ENCODE measurements at places on chromosomes 4 and X.

- peak; percentile 20 for DNase-seq
Observed at GRCh38 chr4:16513876-16514275, 287.6 kb upstream of the TAPT1 start.

GRCh38 chr4:107743532-107743931 lies 23.5 kb upstream of the PAPSS1 start:
- DNase-seq = no peak

DNA sequence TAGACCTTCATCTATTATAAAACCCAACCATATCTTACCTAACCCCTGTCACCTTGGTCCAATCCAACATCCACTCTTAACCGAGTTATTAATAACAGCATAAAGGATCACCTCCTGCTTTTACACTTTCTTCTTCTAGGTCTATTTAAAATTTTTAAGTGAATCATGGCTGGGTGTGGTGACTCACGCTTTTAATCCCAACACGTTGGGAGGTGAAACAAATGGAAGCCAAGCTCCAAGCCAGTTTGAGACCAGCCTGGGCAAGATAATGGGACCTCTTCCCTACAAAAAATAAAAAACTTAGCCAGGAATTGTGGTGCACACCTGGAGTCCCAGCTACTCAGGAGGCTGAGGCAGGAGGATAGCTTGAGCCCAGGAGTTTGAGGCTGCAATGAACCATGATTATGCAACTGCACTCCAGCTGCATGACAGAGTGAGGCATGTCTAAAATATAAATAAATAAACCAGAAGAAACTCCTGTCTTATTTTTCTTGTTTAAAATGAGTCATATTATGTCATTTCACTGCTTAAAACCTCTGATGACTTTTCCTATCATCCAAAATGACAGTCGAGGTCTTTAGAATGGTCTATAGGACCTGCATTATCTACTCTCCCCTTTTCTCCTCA lies 188.4 kb downstream of the GASK1B start:
- DNase-seq = no peak

DNA sequence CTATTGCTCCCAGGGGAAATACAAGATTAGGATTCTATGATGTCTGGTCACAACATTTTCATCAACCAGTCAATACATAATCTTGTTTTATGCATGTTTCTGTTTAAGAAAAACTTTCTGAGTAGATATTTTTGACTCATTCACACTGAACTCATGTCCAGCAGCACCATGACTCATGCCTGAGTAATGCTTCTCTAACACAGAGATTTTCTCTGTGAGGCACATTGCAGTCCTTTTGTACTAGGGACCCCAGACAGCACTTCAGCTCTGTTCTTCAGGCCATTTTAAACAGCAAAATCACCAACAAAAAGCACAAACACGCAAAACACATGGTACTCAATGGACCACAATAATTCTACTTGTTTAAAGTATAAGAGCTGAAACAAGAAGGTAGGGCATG lies 83.6 kb downstream of the MXRA5 start:
- DNase-seq = peak; percentile 92

DNA sequence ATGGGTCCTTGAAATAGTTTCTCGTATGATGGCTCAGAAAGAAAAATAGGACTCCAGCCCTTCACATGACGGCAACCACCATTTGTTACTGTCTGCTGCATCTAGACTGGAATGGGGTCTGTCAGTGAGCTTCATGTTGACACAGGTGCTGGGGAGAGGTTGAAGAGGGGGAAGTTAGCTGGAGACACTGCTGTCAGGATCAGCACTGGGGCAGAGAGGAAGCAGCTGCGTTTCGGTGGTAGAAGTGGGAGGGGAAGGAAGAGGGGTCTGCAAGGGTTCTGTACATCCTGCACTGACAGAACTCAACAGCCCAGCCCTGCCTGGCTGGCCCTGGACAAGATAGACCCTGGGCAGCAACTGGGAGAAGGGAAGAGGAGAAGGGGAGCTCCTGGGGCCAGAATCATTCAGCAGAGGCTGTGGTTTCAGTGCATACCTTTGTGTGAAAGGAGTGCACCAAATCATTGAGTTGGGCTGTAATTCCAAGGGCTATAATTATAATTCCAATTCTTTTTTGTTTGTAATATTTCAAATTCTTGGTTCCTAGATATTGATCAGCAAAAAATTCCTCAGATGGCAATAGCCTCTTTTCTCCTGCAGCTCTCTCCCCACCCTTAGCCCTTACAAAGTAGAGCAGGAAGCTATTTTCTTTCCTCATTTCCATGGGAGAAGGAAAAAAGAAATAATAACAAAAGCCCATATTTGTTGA lies 119.4 kb upstream of the C1GALT1C1 start:
- DNase-seq = peak; percentile 34

DNA sequence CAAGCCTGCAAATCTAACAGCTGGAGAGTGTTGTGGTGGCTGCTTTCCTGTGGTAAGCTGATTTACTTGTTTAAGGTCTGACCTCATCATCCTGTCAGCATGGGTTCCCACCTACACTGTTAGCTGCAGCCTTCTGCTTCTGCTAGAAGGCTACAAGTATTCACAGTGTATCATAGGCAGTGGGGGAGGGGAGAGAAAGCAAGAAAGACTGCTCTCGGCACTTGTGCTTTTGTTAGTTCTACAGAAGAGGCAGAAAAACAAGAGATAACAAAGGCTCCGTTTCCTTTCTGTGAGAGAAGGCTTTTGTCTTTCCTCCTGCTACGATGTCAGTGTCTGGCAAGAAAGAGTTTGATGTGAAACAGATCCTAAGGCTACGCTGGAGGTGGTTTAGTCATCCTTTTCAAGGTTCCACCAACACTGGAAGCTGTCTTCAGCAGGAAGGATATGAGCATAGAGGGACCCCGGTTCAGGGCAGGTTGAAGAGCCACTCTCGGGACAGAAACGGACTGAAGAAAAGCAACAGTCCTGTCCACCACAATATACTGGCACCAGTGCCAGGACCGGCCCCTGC lies at the start of gene KLHL4:
KLHL4 (plus strand) TSS at position 232 of the 571 bp plus-strand sequence; CDS start at position 324, 92 bp downstream.
- peak; percentile 96 for DNase-seq
